ENCODE measurements at places on chromosomes 12 and 14.

DNA sequence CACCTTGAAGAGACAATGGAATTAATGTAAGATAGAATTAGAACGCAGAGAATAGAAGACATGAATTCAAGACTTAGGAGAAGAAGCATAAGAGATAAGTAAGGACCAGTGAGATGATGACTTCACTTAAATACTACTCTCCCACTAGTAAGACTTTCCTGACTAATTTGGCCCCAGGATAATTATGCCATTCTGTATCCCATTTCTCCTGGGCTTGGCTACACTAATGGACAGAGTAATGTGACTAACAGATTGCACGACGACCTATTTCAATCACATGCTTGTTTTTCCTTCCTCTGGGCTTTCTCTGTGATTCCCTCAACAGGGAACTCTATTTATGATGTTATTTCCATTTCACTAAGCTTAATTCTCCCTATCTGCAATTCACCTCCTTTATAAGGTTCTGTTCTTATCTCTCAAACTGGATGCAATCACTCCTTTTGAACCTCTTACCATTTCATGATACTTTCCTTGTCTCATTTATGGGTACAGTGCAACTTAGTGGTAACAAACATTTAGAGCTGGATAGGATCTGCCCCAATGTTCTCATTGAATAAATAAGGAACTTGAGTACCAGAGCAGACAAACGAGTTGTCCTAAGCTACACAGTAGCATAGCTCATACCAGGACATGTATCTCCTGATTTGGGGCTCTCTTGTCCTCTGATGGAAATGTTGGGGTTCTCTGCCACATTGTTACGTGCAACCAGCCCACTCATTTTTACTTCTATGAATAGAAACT is 102.7 kb downstream of the BTG1 start:
- DNase-seq = no peak

DNA sequence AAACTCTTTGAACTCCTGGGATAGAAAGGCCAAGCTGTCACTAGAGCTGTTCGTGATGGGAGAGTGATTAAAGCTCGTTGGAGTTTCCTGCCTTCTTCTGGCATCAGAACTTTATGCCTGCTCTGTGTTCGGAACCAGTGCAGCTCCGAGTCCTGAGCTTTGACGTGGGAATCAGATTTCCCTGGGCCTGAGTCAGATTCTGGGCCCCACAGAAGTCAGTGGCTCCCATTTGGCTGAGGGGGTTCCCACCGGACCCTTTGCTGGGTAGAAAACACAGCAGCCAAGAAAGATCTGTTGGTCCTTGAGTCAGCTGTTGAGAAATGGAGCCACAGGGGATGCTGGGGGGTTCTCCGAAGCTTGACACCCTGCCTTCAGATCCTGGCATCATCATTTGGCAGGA is 238.0 kb downstream of the CHST11 start:
- no peak for DNase-seq

GRCh38 chr12:23617749-23618148 is 331.7 kb downstream of the SOX5 start:
- no peak for DNase-seq

- DNase-seq = no peak
Measured at GRCh38 chr14:21874946-21875345, 201.3 kb upstream of the OR4E1 start.

GRCh38 chr12:102652645-102653313 is 172.4 kb upstream of the IGF1 start:
- DNase-seq = no peak
